ENCODE measurements at places on chromosomes 7 and 10.

DNA sequence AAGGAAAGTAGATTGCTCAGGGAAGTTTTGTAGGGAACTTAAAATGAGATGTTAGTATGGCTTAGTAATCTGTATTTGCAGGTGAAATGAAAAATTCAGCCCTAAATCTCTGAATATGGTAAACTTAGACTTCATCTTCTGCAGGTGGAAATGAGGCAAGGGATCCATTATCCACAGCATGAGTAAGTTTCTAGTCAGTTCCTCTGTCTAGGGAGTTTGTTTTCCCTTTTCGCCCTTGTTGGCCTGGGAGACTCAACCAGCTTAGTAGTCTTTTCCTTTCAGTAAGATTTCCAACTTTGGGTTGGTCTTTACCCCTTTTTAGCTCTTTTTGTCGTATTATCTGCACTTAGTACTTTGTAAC is 65.6 kb downstream of the ZEB1 start:
- no peak for DNase-seq

DNA sequence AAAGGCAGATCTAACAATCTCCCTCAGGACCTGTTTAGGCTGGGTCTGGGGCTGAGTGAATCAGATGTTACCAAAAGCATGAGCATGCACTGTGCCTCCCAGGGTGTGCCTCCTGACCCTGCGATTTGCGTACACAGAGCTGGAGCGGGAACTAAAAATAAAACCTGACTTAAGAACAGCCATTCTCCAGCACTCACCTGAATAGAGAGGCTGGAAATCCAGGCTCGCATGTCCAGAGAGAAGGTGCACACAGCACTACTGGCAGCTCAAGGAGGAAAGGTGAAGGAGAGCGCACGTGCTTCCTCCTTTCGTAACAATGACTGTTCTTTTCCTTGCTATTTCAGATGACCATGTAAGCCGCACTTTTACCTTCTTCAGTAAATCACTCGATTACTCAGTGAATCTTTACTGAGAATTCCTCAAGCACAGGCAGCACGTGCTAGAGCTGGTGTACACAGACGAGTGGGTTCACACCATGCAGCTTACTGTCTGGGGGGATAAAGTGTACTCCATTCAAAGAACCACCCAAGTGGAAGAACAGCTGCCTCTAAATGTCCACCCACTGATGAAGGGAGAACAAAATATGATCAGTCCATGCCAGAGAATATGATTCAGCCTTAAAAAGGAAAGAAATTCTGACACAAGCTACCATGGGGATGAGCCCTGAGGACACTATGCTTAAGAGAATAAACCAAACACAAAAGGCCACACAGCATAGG is 45.6 kb downstream of the SFMBT2 start:
- DNase-seq: no peak

GRCh38 chr10:18044976-18045720 is 93.4 kb downstream of the SLC39A12 start:
- DNase-seq: no peak

- no peak for DNase-seq
These were observed 2.8 kb upstream of the VOPP1 start for GRCh38 chr7:55575098-55575497.

- no peak for DNase-seq
These were observed 1.5 kb downstream of the ARHGAP21 start for GRCh38 chr10:24722131-24722675.

DNA sequence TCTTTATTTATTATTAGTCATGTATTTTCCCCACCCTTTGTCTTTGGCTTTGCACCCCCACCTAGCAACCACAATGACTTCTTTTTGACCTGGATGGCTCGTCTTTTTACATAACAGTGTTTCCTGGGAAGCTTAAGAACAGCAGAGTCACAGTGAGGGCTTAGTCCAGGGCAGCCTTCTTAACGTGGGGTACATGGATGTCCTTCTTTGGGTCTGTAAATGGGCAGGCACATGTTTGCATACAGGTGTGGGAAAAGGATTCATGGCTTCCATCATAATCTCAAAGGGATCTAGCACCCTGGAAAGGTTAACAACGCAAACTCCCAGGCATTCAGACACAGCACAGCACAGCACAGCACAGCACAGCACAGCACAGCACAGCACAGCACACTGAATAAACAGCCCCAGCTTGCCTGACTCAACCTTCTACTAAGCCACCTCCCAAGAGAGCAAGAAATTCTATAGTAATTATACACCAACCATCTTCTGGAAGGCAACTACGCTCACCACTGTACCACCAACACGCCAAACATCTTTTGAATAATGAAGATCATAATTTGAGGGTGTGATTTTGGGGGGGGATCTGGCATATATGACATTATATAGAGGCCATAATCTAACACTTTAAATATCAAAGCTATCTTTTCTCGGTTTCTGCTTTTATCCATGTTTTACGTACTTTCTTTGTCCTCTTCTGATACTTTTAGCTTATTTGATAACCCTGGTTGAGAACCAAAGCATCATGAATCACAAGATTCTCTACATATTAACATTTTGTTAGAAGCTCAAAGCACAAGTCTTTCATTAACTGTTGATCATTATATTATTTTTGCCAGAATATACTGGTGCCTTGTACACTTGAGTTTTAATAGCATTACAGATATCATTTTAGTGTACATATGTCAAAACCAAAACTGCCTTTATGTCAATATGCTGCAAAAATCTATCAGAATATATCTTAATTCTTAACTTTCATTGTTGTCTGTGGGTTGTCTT is 177.2 kb upstream of the KLF14 start:
- DNase-seq: no peak

GRCh38 chr10:103554488-103555324 is 61.2 kb downstream of the NEURL1 start:
- DNase-seq: peak; percentile 15

- no peak for DNase-seq
These were observed 341.1 kb downstream of the PLXDC2 start for GRCh38 chr10:20157314-20157713.

DNA sequence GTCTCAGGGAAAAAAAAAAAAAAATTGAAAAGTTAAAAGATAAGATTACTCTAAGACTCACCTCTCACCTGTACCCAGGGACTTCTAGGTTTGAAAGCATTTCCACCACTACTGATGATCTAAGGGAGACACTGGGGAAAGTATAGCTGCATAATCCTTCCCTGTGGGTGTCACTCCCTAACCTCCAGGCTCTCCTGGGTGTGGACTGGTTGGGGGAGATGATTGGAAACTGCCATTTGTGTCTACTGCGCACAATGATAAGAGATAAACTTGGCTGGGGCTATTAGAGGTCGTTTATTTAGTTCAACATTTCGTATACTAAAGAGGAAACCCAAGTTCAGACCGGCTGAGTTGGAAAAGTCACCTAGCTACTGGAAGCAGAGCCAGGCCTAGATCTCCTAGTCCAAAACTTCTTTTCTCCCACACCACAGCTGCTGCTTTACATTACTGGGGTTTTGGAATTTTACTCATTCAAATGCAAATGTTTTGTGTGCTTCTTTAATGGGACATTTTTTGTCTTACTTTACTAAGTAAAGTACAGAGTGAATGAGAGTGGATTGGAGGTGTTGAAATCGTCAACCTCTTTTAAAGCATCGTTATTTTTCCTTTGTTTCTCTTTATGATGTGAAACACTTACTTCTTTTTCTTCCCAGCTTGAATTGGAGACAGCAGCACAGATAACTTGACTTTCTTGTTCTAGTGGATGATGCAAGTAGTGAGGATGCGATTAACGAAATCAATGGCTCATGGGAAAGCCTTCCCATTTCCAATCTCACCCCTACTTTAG is 22.3 kb upstream of the SEC61G start:
- peak; percentile 92 for DNase-seq

- DNase-seq: no peak
These were observed 135.6 kb downstream of the CELF2 start for GRCh38 chr10:11153245-11153644.

GRCh38 chr7:1523208-1523607 is 7.3 kb upstream of the MAFK start:
- DNase-seq: no peak

GRCh38 chr10:95601116-95601719 is 40.0 kb upstream of the SORBS1 start:
- DNase-seq: peak; percentile 92

- DNase-seq: no peak
These were observed 36.5 kb downstream of the GRID1 start for GRCh38 chr10:86329896-86330680.

DNA sequence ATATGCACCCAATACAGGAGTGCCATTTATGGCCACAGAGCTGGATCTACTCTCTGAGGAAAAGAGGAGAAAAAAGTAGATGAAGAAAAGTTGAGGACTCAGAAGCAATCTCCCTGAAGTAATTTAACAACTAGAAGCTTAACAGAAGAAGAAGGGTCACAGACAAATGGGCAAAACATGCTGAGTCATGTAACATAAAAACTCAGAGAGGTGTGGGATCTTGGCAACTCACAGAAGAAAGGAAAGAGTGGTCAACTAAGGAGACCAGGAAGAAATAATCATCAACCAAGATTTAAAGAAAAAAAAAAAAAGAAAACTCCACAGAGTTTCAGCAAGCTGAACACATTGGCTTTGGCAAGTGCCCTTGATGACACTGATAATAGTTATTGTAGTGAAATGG is 51.8 kb upstream of the BET1 start:
- DNase-seq: no peak

GRCh38 chr7:6505685-6506559 is 45.3 kb downstream of the GRID2IP start:
- no peak for DNase-seq

DNA sequence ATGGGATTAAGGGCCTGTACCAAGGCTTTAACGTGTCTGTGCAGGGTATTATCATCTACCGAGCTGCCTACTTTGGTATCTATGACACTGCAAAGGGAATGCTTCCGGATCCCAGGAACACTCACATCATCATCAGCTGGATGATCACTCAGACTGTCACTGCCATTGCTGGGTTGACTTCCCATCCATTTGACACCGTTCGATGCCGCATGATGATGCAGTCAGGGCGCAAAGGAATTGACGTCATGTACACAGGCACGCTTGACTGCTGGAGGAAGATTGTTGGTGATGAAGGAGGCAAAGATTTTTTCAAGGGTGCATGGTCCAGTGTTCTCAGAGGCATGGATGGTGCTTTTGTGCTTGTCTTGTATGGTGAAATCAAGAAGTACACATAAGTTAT is 18.2 kb downstream of the LSM5 start:
- no peak for DNase-seq

- no peak for DNase-seq
These were observed 216.3 kb downstream of the ADARB2 start for GRCh38 chr10:1520909-1521565.

- no peak for DNase-seq
These were observed 123.5 kb downstream of the KMT2C start for GRCh38 chr7:152312316-152312715.

DNA sequence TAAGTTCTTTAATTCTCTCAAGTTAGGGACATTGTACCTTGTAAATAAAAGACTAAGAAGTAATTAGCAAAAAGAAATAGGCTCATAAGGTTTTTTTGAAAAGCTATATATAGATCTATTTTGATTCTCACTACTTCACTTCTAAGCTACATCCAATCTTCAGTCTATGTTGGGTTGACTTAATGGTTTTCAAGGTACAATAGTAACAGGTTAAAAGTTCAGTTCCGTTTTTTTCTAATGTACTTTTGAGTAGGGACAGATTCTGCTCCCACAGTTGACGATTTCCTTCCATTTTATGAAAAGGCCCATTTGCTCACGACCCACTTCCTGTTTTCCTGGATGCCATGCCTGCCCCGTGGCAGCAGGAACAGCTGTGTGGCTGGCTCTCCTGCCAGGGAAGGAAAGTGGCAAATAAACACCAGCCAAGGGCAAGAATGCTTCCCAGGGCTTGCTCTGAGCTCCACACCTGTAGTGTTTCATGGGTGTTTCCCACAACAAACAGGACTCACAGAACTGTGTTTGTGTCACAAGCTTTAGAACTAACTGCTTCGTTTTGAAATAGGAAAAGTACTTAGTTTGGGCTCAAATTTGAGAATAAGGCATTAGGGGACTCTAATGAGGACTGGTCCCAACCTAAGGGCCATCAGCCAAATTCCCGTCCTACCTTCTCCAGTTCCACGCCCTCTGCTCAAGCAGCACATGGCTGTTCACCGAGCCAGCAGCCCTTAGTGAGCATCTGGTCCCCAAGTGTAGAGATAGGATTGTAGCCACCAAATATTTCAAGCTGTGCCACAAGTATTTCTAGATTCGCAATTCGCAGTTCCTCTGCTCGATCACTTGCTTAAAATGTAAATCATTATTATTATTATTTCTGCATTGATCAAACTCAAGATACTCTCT is 240.7 kb downstream of the COBL start:
- DNase-seq: no peak

- DNase-seq: peak; percentile 32
These were observed 814 bp upstream of the GPAM start for GRCh38 chr10:112184379-112184778.
